GM12878 (cell line): ENCODE measurements at places on chromosomes 3 and 15. TPM values are rescaled to one million over a fixed set of nuclear protein-coding genes. Genes with fewer than 3 reads are reported as not detected.

RASL12 gene
- total RNA-seq, result 0.10 TPM in 1 of 2 replicates, not detected in the other

MANF gene
- 79.7 and 81.5 TPM in 2 replicates for total RNA-seq

KBTBD12 gene
- not detected in 2 replicates for total RNA-seq

DNA sequence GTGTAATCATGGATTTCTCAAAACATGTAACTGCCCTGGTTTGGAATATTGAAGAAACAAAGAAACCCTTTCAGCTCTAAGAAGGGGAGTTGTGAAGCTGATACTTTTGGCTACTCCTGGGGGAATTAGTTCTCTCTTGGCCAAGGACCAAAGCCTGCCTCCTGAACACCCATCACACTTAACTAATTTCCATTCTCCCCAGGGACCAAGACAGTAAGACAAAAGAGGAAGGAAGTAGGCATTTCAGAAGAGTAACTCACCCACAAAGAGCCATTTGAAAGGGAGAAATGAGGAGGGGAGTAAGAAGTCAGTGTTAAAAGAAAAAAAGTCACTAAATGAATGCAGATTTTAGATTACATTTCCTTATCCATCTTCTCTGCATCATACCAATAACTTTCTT, 328.0 kb upstream of the SOX2 start:
- no peaks in the 10 kb centered on the region for H3K4me1 ChIP-seq
- H3K4me3 ChIP-seq, result no peak overlapping the region
- no peaks in the 10 kb centered on the region for H3K27me3 ChIP-seq
- no peaks in the 10 kb centered on the region for H3K36me3 ChIP-seq
- no peak for DNase-seq

DNA sequence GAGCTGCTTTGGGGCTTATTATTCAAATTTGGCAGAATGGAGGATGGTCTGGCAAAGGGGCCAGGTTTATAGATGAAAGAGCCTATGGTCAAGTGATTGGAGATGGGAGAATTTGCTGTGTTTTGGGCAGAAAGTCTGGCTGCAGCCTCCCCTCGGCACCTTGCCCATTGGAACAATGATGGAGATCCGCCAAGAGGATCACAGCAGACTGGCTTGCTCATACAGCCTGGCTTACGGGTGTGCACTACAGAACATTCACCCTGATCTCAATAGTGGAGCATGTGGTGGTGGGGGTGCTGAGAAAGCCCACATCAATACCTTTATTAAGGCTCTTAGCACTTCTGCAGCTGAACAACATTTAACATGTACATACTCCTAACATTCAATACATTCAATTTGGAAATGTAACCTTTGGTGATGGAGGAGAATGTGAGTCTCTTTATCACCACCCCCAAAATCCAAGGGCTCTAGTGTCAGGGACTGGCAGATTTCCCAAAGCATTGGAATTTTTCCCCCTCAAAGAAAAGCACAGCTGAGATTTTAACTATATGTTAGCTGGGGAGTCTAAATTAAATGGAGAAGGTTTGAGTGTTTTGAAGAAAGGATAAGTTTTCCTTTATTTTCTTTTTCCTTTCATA, 118.4 kb upstream of the TMC3 start:
- DNase-seq, result no peak
- H3K4me1 ChIP-seq, result no peaks in the 10 kb centered on the region
- no peaks in the 10 kb centered on the region for H3K27me3 ChIP-seq

DNA sequence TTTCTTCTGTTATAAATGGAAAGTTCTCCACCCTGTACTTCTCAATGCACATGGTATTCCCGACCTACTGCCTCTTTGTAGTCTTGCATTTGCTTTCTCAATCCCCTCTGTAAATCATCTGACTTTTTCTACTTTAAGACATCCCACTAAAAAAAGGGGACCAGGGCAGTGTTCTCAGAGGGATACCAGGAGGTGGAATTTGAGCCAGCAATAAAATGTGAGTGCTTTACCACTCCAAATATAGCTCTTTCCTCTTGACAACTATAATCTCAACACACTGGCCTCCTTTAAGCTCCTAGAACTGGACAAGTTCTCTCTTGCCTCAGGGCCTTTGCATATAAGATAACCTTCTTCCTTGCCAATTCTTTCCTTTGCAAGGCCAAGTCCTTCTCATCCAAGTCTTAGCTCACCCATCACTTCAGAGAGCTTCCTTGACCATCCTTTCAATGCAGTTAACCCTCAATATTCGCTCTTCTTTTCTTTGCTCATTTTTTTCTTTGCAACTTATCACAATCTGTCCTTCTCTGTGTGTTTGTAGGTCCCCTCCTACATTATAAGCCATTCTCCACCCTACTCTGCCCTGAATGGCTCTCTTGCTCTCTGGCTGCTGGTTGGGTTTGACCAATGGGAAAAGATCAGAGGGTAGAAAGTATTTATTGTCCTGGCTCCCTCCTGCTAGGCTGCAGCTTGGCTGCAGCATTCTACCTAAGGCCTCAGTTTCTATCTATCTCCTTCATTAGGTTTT, 93.4 kb downstream of the PRICKLE2 start:
- H3K4me1 ChIP-seq, result no peaks in the 10 kb centered on the region
- no peak overlapping the region for H3K27ac ChIP-seq
- H3K4me3 ChIP-seq, result no peak overlapping the region
- H3K27me3 ChIP-seq, result no peaks in the 10 kb centered on the region

DNA sequence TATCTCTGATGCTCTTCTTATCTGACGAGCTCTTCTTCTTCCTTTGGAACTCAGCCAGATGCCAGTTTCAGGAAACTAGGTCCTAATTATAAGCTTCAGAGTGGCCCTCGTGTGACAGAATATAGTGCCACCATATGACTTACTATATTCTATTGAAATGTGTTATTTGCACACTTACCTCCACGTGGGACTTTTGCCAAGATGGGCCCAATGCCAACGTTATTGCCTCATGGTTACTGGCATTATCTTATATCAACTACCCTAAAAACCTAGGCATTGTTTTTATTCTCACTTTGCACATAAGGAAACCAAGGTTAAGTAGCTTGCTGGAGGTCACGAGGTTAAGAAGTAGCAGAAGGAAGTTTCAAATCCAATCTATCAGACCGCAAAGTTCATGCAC, 71.3 kb upstream of the SLCO3A1 start:
- no peak for DNase-seq
- no peaks in the 10 kb centered on the region for H3K4me1 ChIP-seq
- H3K27ac ChIP-seq, result no peak overlapping the region
- no peaks in the 10 kb centered on the region for H3K27me3 ChIP-seq
- no peak overlapping the region for H3K4me3 ChIP-seq

- H3K27ac ChIP-seq, result no peak overlapping the region
- H3K36me3 ChIP-seq, result no peaks in the 10 kb centered on the region
- H3K4me1 ChIP-seq, result no peaks in the 10 kb centered on the region
- no peak for DNase-seq
- H3K4me3 ChIP-seq, result no peak overlapping the region
- no peaks in the 10 kb centered on the region for H3K27me3 ChIP-seq
Observed at GRCh38 chr3:158936530-158937113, 134.8 kb downstream of the MFSD1 start.

DNA sequence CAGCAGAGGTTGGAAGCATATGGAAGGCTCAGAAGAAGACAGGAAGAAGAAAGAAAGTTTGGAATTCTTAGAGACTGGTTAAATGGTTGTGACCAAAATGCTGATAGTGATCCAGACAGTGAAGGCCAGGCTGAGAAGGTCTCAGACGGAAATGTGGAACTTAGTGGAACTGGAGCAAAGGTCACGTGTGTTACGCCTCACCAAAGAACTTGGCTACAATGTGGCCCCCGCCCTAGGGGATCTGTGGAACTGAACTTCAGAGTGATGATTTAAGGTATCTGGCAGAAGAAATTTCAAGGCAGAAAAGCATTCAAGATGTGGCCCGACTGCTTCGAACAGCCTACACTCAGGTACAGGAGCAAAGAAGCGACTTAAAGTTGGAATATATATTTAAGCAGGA, 83.1 kb downstream of the MYO5A start:
- no peaks in the 10 kb centered on the region for H3K4me1 ChIP-seq
- no peak overlapping the region for H3K27ac ChIP-seq
- DNase-seq, result no peak
- H3K36me3 ChIP-seq, result no peaks in the 10 kb centered on the region
- no peaks in the 10 kb centered on the region for H3K27me3 ChIP-seq

- no peaks in the 10 kb centered on the region for H3K4me1 ChIP-seq
- DNase-seq, result no peak
- no peaks in the 10 kb centered on the region for H3K36me3 ChIP-seq
- H3K4me3 ChIP-seq, result no peak overlapping the region
- H3K27ac ChIP-seq, result no peak overlapping the region
Observed at GRCh38 chr3:160217675-160218074, 7.5 kb upstream of the C3orf80 start.

DNA sequence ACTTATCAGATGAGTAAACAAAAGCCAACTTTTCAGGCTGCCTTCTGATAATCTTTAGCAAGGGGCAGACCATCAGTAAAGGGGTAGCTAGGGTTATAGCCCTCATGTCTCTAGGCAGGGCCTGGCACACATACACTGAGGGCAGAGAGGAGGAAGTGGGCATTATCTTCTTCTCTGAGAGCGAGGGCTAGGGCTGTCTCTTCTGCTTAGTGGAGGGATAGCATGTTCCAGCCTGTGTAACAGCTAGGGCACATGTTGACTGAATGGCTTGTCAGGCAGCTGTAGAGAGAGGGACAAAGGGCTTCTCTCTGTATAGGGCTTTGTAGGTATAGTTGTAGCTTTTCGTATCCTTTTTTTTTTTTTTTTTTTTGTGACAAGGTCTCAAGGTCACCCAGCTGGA, 17.8 kb downstream of the CRTC3 start:
- no peak overlapping the region for H3K27ac ChIP-seq
- no peaks in the 10 kb centered on the region for H3K27me3 ChIP-seq
- no peaks in the 10 kb centered on the region; the same call in none of the 2 replicates for H3K36me3 ChIP-seq
- DNase-seq, result no peak
- H3K4me3 ChIP-seq, result no peak overlapping the region
- peaks cover 15% of the 10 kb centered on the region for H3K4me1 ChIP-seq
